ENCODE measurements at places on chromosomes 2 and 18.

GRCh38 chr2:181411105-181411849, 45.9 kb upstream of the ITGA4 start:
- DNase-seq, result no peak

GRCh38 chr18:77676910-77677309, 427.3 kb downstream of the GALR1 start:
- no peak for DNase-seq

DNA sequence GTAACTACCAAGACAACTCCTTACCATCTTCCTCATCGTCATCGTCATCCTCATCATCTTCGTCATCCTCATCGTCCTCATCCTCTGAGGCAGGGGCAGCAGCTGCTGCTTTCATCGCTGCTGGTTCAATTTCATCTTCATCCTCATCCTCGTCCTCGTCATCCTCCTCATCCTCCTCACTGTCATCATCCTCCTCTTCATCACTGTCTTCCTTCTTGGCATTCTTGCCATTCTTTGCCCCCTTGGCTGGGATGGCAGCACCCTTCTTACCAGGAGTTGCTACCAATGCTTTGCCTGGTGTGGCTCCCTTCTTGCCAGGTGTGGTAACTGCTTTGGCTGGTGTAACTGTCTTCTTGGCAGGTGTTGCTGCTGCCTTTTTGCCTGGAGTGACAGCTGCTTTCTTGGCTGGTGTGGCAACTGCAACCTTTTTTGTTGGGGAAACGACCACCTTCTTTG, 2.7 kb downstream of the NCL start:
- no peak for DNase-seq

DNA sequence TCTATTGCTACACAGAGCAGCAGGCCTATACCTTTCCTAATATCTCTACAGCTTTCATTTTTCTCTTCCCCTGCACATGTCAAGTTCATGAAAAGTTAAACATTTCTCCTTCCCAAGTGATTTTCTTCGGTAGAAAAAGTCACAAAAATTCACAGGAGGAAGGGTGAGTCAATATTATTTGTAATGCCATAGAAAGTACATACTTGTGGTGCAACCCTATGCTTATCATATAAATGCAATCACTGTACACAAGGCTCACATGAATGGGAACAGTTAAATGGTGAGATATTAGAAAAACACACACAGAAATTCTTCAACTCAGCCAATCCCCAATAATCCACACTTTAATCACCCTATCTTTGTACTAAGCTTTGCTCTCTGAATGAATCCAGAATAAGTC, 651.6 kb downstream of the LRRTM4 start:
- DNase-seq, result no peak

DNA sequence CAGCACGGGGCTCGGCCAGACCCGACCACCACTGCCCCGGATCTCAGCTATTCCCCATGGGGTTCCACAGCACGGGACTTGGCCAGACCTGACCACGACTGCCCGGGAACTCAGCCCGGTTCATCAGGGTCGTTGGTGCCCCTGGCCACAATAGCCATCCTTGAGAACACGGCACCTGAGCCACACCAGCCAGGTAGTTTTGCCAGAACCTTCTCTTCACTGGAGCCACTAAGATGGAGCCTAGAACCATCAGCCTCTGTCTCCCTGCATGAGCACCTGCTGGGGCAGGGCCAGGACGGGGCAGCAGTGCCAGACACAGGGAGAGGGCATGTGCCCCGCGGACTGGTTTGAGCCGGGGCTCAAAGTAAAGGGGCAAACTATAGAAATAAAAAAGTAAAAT, 11.4 kb upstream of the KCNG2 start:
- no peak for DNase-seq

DNA sequence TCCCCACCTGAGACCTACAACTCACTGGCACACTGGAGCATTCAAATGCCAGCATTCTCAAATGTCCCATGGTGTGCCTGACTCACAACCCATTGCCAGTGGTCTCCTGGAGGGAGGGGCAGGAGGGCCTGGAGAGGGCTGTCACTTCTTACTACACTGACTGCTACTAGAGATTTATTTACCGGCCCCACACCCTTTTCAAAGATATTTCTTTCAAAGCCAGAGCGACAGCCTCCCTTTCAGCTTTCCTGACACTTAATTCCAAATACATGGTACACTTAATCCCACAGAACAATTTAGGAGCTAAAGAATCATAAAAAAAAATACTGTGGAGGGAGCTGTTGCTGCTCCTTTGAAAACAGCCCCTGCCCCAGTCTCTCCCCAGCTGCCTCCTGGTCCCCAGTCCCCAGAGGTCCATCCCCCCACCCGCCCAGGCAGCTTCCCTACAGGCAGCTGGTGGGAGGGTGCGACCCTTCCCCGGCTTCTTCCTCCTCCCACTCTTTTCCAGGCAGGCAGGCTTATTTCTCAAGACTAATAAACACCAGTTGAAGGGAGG, 129.1 kb upstream of the SMAD2 start:
- no peak for DNase-seq

DNA sequence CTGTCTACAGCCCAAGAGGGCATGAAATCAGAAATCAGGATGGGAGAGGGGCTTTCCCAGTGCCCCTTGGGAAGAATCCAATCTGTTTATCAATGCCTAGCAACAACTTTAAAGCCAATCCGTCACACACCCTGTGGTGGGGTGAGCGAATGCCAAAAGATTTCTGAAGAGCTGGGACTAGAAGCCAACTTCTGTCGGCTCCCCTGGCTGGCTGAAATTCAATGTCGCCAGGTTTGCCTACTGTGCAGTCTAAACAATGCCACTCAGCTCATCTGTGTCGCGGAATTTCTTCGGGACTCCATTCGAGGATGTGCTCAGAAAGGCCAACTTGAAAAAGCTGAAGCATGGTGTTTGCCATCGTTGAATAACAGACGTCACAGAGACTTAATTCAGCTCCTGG, 31.5 kb upstream of the NCKAP5 start:
- DNase-seq, result no peak

DNA sequence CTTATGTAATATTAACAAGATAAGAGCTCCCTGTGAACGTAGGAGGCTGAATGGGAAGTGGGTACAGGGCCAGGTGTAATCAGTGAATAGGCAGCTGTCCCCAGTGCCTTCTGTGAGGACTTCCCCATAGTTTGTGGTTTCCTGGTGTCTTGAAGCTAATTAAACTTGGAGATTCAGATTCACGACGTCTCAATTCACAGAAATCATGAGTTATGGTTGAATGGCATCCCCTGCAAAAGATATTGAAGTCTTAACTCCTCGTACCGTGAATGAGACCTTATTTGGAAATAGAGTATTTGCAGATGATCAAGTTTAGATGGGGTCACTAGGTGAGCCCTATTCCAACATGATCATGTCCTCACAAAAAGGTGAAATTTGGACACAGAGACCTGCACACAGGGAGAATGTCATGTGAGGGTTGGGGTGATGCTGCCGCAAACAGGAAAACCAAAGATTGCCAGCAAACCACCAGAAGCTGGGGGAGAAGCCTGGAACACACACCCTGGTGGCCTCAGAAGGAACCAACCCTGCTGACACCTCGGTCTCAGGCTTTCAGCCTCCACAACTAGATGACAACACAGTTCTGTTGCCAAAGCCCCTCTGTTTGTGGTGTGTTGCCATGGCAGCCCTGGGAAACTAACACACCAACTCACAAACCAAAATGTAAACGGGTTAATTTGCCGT, 13.2 kb downstream of the ARL4C start:
- peak; percentile 79 for DNase-seq

GRCh38 chr18:13183790-13184189, 34.8 kb upstream of the LDLRAD4 start:
- DNase-seq, result no peak

- no peak for DNase-seq
Measured at GRCh38 chr2:158795195-158795924, at the start of gene DAPL1. DAPL1 (plus strand) TSS chr2:158795317; CDS start chr2:158795373, 56 bp downstream.

GRCh38 chr2:119028327-119029174, 86.6 kb downstream of the MARCO start:
- no peak for DNase-seq

DNA sequence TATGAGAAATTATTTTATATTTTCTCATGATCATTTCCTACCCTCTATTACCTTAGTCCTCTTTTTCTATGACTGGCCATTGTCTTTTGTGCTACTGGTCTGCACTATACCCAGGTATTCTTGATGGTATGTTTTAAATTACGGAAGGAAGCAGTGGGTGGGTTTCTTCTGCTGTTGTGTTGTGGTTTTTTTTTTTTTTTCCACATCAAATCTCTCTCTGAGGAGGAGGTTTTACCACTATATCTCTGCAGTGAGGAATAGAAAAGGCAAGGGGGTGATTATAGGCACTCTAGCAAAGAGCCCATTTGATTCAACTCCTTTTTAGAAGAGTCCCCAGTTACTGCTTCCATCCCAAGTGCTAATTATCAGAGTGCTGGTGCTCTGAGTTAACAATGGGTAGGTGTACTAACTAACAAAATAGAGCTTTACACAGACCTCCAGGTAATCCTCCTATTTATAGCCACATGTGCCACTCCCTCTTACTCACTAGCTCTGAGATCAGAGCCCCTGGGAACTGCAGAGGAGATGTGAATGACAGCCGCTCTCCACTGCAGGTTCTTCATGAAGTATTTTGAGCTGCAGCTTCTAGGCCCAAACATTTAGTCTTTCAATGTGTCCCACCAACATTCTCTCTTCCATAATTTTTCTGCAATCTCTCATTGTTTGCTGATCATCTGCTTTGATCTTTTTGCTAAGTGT, 301.6 kb upstream of the GULP1 start:
- DNase-seq, result no peak

- no peak for DNase-seq
Measured at GRCh38 chr2:119637371-119637770, 41.6 kb upstream of the TMEM177 start.

GRCh38 chr2:20231598-20232026, 6.7 kb upstream of the SDC1 start:
- DNase-seq, result no peak

DNA sequence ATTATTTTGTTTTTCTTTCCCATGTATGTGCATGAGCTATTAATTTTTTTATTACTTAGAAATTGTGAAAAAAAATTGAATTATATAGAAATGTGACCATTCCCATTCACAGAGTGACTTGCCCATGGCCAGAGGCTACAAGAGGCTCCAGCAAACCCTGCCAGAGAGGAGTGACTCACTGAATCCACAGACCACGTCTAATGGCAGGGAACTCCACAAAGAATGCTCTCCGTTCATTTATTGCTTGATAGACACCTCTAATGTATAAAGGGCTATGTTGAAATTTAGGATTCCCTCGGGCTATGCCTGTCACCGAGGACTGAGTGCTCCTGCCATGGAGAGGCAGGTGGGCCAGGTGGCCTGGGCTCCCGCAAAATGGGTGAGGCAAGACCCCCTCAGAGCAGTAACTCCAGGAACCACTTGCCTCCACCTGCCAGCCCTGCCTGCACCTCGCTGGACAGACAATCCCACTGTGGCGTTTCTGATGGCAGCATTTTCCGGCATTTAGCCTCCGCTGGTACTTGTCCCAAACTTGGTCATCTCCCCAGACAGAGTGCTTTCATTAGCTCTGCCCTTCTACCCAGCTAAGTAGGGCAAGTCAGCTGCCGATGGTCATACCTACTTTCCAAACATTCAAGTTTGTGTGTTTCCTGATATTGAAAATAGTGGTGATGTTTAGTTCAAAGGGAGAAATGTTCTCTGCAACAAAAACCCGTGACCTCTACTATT, 200.3 kb downstream of the PRKCE start:
- no peak for DNase-seq

DNA sequence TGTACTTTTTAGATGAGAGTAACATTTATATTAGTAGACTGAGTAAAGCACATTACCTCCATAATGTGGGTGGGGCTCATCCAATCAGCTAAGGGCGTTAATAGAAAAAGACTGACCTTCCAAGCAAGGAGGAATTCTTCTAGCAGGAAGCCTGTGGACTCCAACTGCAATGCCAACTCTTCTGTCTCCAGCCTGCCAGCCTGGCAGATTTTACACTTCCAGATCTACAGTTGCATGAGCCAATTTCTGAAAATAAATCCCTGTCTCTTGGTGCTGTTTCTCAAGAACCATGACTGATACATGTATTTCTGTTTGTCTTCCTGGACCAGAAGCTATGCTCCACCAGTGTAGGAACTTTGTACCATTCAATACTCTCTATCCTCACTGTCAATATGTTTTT, 69.0 kb upstream of the LMAN1 start:
- DNase-seq, result no peak

DNA sequence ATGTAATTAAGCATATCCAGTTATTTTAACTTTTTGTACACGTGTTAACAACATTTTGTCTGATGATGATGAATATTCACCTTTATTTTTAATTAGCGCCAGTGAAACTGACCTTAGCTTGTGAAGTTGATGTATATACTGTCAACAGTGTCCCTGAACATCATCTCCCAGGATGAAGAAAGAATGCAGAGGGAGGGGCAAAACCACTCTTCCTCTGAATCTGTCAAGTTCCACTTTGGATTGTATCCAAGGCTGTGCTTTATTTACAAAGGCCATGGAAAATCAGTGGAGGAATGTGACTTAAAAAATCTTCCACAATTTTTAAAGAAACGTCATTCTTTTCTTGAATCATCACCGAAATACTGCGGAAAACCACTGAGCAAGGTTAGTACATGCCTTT, 4.5 kb upstream of the RMDN2 start:
- no peak for DNase-seq

DNA sequence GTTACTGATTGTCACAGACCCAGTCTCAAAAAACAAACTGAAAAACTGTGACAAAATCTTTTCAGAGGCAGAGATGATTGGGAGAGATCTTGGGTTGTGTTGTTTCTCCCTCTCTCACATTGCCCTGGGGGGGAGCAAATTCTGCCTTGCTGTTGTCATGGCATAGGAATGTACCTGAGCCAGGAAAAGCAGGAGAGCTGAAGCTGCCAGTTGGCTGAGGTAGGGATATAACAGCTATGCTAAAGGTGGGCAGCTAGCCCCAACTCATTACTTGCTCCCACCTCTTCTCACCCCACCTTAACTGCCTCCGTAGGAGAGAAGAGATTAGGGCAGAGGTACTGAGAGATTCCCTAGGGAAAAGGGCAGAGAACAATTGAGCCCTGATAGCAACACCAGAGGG, 299.3 kb downstream of the OSR1 start:
- no peak for DNase-seq

GRCh38 chr2:112583497-112584133, 794 bp upstream of the CHCHD5 start:
- peak; percentile 12 for DNase-seq

- DNase-seq, result no peak
Measured at GRCh38 chr2:96594282-96594681, 43.8 kb downstream of the KANSL3 start.

DNA sequence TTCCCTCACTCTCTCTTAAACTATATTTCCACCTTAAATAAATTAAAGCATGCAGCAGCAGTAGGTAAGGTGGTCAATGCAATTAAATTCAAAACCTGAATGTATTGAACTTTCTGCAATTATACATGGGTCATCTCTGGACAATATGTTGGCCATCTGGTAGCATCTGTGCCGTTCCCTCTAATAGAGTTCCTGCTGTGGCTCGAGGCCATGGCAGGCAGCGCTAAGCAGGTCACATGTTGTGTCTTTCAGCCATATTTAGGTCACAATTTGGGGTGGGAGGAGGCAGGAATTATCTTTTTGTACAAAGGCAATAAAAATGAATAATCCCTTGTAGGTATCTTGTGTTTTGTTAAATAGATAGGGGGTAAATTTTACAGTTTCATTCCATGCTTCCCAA, 676.2 kb downstream of the ZEB2 start:
- no peak for DNase-seq

GRCh38 chr2:217930761-217931563, 71.8 kb downstream of the TNS1 start:
- DNase-seq, result peak; percentile 14

Measured in inflammatory macrophage treated with lipopolysaccharide for 4 hours (primary cell).